ENCODE measurements at places on chromosomes 7 and 10.
A peak's percentile ranks its signal among the peaks of the same experiment; 100 is the strongest.

DNA sequence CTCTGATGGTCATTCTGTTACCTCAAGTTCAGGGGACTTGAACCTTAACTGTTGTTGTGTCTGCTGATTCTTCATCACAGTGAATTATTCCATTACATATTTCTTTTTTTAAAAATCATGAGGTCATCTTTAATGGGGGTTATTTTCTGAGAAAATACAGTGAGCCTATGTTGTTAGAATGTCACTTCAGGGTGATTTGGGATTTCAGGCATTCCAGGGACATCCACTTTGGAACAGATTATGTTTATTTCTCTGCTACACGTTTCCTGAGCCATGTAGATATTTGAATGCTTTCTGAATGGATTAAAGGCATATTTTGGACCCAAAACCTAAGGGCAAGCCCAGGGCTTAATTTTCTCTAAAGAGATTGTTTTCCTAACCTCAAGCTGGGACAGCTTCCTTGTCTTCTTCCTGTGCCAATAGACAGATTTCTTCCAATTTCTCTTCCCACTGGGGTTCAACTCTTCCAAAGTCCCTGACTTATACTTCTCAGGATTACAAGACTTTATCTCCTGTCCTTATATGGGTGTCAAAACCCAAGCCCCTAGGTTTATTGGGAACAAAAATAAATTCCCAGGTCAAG is 271.7 kb downstream of the ARHGAP12 start:
- no peak for DNase-seq

DNA sequence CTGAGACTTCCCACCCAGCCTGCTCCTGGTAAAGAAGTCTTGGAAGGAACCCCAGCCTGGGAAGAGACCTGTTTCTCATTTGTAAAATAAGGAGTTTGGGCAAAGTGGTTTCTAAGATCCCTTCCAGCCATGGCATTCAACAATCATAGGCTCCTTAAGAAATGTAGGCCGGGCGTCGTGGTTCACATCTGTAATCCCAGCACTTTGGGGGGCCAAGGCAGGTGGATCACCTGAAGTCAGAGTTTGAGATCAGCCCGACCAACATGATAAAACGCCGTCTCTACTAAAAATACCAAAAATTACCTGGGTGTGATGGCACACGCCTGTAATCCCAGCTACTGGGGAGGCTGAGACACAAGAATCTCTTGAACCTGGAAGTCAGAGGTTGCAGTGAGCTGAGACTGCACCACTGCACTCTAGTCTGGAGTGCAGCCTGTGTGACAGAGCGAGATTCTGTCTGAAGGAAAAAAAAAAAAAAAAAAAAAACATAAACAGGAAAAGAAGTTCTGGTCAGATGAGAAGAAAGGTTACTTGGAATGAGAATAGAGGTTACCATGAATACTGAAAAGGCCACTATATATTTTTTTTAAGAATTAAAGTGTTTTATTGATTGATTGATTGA is 15.9 kb downstream of the DLG5 start:
- no peak for DNase-seq

DNA sequence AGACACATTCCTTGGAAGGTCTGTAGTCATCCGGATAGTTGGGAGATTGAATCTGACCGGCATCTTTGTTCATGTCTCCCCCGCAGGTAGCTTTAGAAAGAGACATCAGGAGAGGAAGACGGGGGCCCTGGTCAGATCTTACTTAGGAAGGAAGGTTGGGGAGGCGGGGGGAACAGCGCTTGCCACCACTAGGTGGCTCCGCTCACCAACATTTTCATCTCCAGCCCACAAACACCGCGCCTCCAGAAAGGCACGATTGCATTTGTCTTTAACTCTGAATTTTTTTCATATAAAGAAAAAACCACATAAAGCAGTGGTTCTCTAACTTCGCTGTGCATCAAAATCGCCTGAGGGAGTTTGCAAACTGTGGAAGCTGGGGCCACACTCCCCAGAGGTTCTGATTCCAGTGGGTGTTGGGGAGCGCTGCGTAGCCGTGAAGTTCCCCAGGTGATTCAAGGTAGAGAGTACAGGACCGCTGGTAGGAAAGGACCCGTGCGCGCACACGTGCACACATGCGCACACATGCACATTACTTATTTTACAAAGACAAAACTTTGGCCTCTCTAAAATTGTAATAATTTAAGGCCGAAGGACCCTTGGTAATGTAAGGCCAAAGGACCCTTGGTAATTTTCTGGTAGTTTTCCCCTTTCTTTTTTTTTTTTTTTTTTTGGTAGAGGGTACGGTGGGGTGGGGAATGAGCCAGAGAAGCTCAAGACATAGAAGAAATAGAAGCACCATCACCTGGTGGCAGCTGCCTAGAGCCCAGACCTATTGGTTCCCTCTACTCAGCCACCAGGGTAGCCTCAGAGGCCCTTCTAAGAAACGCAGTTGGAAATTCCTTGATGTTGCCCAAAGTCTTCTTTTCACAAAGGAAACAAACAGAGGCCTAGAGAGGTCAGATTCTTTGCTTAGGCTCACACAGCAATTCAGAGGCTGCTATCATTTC is 37.4 kb upstream of the OPALIN start:
- peak; percentile 47 for DNase-seq

DNA sequence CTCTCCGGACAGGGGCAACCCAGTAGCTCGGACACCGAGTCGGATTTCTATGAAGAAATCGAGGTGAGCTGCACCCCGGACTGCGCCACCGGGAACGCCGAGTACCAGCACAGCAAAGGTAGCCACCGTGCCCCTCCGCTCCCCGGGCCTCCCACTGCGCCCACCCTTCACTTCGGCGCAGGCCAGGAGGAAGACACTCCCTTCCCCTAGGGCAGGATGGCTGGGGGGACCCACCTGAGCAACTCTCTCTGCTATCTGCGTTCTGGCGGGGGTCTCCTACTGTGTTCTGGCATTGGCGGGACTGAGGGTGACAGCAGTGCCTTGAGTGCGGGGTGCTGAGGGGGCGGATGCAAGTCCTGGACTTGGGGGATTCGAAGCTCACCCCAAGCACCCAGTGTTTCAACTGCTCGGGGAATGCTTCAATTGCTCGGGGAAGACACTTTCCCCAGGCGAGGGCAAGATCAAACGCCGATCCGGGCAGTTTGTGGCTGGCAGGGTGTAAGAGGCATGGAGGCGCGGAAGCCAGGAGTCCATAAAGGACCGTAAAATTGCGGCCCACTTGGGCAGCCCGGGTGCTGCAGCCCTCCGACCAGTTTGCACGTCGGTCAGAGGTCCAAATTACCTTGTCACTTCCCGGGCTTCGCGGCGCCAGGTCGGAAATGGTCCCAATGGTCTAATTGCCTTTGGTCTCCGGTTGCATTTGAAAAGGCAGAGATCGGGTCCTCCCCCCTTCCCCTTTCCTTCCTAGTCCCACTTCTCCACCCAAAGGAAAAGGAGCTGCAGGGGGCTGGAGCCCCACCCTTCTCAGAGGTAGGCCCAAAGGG is 950 bp downstream of the EVX1 start:
- no peak for DNase-seq

DNA sequence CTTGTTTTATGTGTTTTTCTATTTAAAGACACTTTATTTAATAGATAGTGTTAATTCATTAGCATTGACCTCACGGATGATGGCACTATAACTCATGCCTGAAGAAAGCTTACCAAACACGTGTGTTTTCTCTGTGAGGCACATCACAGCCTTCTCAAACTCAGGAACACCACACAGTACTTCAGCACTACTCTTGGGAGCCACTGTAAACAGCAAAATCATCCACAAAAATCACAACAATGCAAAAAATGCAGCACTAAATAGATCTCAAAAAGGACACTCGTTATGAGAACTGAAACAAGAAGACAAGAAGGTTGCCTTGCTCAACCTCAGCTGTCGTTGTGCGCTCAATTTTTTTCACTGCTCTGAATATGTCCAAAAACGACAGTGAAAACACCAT is 12.0 kb upstream of the PARP12 start:
- no peak for DNase-seq

DNA sequence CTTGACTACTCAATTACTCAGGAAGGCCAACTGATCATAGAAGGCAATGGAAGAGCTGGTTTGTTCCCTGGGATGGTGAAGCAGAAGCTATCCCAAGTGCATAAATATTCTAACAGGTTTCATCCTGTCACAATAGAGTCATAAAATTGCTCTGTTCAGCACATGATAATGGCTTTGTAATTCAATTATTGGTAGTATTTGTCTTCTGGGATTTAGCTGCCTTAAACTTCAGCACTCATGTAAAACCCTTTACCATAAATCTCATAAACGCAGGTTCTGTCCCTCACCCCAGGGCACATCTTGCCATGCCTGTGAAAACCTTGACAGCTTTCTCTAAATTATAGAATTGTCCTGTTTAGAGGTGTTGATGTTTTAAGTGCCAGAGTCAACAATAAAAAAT is 417.6 kb downstream of the SORCS1 start:
- DNase-seq: no peak

DNA sequence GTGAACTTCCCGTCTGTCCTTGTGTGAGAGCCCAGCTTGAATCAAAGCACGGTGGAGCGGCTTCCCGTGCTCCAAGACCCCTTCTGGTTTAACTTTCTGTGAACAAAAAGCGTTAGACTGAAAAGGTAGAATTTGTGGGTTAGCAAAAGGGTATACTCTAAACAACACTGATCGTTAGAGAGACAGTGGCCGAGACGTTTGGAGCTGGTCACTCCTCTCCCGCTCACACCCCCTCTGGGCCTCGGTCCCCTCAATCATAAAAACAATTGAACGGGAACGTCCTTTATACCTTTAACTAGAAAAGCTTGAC is 502 bp downstream of the PRKRIP1 start:
- DNase-seq: no peak

- peak; percentile 88 for DNase-seq
These were observed 54.7 kb downstream of the STEAP1B start for GRCh38 chr7:22445140-22445743.

DNA sequence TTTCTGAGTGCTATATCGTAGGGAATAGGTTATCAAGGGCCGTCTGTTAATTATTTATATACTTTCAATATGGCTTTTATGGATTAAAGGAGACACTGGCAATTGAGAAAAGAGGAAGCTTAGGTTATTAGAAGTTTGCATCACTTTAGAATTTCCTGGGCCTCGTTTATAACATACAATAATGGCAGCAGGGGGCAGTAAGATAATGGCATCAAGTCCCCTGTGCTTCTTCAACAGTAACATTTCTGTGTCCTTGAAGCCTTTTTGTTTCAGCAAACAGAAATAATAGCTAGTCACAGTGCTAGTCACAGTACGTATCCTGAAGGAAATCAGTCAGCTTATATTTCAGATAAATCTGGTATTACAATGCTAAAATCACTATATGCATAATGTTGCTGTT is 41.9 kb downstream of the SPAM1 start:
- peak; percentile 7 for DNase-seq

- DNase-seq: peak; percentile 52
These were observed 6.5 kb upstream of the DENND2A start for GRCh38 chr7:140646931-140647647.

GRCh38 chr10:124939290-124939689 is 2.6 kb upstream of the ZRANB1 start:
- no peak for DNase-seq

DNA sequence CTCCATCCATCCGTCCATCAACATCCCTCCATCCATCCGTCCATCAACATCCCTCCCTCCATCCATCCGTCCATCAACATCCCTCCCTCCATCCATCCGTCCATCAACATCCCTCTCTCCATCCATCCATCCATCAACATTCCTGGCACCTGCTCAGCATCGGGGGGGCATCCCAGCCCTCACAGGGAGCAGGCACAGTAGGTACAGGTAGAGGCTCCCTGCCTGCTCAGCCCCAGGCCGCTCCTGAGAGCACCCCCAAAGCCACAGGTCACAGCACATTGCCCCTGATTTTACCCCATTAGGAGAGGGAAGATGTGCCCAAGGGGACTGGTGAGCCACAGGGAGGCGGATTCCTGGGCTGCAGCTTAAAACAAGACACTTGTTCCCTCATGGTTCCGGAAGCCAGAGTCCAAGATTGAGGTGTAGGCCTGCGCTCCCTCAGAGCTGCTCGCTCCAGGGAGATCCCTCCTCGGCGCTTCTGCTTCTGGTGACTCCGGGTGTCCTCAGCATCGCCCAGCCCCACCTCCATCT is 21.1 kb upstream of the CFAP46 start:
- DNase-seq: no peak

GRCh38 chr10:34526758-34527730 is 288.1 kb downstream of the PARD3 start:
- no peak for DNase-seq

- no peak for DNase-seq
These were observed 25.3 kb downstream of the CCDC6 start for GRCh38 chr10:59880971-59881510.

- peak; percentile 45 for DNase-seq
These were observed 41.1 kb upstream of the STMP1 start for GRCh38 chr7:135620980-135621850.

DNA sequence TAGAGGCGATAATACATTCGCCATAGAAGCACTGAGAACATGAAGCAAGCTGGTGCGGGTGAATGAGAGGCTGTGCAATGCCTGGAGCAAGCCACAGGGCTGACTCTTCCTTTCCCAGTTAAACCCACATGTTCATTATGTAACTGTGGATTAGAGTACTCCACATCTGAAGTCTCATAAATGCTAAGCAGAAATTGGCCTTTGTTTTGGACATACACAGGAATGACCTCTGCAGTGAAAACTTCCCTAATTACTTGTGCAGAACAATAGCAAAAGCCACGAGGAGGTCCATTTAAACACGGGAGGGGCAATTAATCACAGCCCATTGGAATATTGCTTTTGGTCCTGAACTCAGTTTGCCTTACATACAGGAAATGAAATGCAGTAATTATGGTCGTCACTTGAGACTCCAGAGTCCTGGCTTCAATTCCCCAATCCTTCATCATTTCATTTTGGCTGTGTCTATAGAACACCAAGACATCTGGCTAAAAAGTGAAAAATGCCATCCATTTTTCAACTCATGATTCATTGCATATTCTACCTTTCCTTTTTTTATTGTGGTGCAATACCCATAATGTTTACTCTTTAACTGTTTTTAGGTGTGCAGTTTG is 78.7 kb upstream of the CXCL12 start:
- no peak for DNase-seq

GRCh38 chr7:3688071-3688470 is 387.0 kb downstream of the SDK1 start:
- no peak for DNase-seq

DNA sequence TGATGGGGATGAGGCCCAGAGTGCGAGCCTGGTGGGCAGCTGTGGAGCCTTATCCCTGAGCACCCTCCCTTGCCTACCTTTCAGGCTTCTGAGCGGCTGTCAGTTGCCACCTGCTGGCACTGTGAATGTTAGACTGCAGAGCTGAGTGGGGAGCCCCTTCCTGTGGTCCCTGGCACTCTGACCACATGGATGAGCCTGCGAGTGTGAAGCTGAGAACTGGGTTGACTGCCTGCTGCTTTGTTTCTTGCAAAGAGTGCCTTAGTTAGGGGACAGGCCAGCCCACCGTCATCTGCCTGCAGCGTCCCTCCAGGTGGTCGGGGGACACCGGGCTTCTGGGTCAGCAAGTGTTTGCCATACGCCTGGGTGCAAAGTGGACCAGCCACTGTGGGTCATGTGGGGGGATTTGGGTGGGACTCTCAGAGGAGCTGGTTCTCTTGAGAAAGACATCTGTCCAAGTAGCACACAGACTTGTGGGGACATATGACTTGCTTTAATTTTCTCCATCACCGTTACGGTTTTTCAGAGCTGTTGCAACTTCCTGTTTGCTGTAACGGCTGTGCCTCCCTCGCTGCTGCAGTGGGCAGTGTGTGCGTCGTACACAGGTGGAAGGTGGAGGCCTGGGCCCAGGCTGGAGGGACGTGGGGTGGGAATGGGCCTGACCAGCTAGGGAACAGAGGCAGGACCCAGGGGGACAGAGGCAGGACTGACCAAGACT is 13.7 kb downstream of the INPP5A start:
- no peak for DNase-seq
